Body of pancreas (tissue), 4 donors: ENCODE measurements at places on chromosomes 7 and 10. TPM values are rescaled to one million over a fixed set of nuclear protein-coding genes. Genes with fewer than 3 reads are reported as not detected.

DNA sequence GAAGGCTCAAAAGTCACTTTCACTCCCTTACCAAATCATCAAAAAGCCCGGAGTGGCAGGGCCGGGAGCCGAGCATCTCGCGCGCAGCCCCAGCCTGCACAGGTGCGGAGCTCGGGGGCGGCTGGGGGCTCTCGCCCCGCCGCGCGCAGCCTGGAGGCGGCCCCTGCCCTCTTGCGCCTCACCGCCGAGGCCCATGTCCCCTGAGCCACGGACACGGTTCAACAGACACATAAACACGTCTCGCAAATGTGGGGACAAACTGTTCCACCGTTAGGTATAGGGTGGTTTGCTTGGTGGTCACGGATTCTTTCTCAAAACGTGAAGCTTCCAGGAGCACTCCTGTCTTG is 700 bp downstream of the GSAP start:
- peaks cover 32% of the 10 kb centered on the region for H3K4me1 ChIP-seq
- no peaks in the 10 kb centered on the region for H3K27me3 ChIP-seq
- H3K4me3 ChIP-seq, result peak overlapping the region; percentile 56

DNA sequence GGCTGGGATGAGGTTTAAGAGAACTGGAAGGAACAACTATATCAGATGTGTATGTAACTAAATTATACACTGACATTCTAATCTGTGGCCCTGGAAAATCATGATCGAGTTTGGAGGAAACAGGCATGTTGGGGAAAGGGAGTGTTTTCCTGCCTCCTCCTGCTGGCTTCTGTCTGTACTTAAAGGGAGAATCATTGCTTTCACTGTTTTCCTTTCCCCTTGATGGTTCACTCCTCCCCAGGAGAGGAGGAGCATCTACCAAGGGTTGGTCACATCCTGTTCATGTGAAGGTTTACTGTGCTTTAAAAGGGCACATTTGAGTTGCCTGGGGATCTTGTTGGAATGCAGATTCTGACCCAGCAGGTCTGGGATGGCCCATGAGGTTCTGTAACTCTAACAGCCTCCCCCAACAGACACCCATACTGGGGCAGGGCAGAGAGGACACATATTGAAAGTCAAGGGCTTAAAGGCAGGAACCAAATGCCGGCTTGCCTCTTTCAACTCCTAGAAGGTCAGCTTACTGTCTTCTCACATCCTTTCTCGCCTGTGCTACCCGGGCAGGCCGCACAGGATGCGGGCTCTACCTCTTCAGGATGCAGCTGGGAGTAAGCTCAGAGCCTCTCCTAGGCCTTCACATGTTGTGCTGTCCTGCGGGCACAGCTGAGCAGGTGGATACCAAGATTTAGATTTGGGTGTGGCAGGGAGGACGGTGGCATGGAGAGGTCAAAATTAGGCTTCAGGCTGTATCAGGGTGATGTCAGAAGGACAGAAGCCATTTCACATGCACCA is 694.8 kb downstream of the KCNMA1 start:
- DNase-seq, result no peak
- no peak overlapping the region for H3K4me3 ChIP-seq
- no peaks in the 10 kb centered on the region for H3K4me1 ChIP-seq
- H3K27me3 ChIP-seq, result no peaks in the 10 kb centered on the region

GRCh38 chr10:131776496-131776895 is 124.3 kb upstream of the PPP2R2D start:
- DNase-seq, result no peak
- H3K36me3 ChIP-seq, result no peaks in the 10 kb centered on the region
- no peaks in the 10 kb centered on the region for H3K27me3 ChIP-seq
- no peak overlapping the region for H3K4me3 ChIP-seq
- no peak overlapping the region for H3K27ac ChIP-seq
- H3K4me1 ChIP-seq, result no peaks in the 10 kb centered on the region

- peak overlapping the region; percentile 87 for H3K27ac ChIP-seq
- no peaks in the 10 kb centered on the region for H3K36me3 ChIP-seq
- H3K4me1 ChIP-seq, result peaks cover 16% of the 10 kb centered on the region
- H3K4me3 ChIP-seq, result peak overlapping the region; percentile 16
Observed at GRCh38 chr10:22436526-22436892, 91.2 kb downstream of the SPAG6 start.

DNA sequence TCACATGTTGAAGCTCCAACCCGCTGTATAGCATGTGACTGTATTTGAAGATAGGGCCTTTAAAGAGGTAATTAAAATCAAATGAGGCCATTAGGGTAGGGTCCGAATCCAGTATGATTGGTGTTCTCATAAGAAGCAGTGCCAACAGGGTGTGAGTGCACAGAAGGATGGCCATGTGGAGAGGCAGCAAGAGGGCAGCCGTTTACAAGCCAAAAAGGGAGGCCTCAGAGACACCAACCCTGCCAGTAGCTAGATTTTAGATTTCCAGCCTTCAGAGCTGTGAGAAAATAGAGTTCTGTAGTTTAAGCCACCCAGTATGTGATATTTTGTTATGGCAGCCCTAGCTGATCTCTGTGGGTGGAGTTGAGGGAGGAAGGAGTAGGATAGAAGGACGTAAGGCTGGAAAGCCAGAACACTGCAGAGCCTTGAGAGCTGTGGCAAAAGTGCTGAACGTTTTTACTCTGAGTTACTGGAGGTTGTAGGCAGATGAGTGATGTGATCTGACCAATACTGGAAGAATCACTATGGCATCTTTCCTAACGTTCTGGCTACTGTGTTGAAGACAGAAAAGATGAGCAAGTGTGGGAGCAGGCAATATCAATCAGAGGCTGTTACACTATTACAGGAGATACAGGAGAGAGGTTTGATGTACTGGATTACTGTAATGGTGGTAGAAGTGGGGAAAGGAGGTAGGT is 334.9 kb downstream of the ELMO1 start:
- H3K36me3 ChIP-seq, result no peaks in the 10 kb centered on the region
- no peak overlapping the region for H3K27ac ChIP-seq
- no peaks in the 10 kb centered on the region for H3K27me3 ChIP-seq

- no peak for DNase-seq
- no peak overlapping the region for H3K4me3 ChIP-seq
- H3K27ac ChIP-seq, result no peak overlapping the region
- no peaks in the 10 kb centered on the region for H3K36me3 ChIP-seq
- no peaks in the 10 kb centered on the region for H3K27me3 ChIP-seq
- peaks cover 9% of the 10 kb centered on the region for H3K4me1 ChIP-seq
Observed at GRCh38 chr10:3199488-3199887, 26.9 kb upstream of the PITRM1 start.

GRCh38 chr10:128566361-128566968 is 440.2 kb upstream of the MKI67 start:
- H3K27me3 ChIP-seq, result no peaks in the 10 kb centered on the region
- no peak overlapping the region for H3K27ac ChIP-seq
- no peaks in the 10 kb centered on the region for H3K4me1 ChIP-seq
- no peaks in the 10 kb centered on the region for H3K36me3 ChIP-seq
- no peak overlapping the region for H3K4me3 ChIP-seq

- no peaks in the 10 kb centered on the region for H3K36me3 ChIP-seq
- no peak for DNase-seq
- no peak overlapping the region for H3K27ac ChIP-seq
- no peaks in the 10 kb centered on the region for H3K4me1 ChIP-seq
- no peak overlapping the region for H3K4me3 ChIP-seq
- no peaks in the 10 kb centered on the region for H3K27me3 ChIP-seq
Observed at GRCh38 chr10:86803156-86803555, 46.7 kb downstream of the BMPR1A start.

- DNase-seq, result no peak
- no peak overlapping the region for H3K4me3 ChIP-seq
- H3K4me1 ChIP-seq, result no peaks in the 10 kb centered on the region
- no peaks in the 10 kb centered on the region for H3K27me3 ChIP-seq
Observed at GRCh38 chr10:71534568-71535194, 138.0 kb downstream of the CDH23 start.

- peaks cover 26% of the 10 kb centered on the region for H3K4me1 ChIP-seq
- H3K27ac ChIP-seq, result peak overlapping the region; percentile 64
- H3K27me3 ChIP-seq, result peaks cover 3% of the 10 kb centered on the region
- H3K36me3 ChIP-seq, result no peaks in the 10 kb centered on the region
Observed at GRCh38 chr7:37916017-37916672, 472 bp downstream of the SFRP4 start.

DNA sequence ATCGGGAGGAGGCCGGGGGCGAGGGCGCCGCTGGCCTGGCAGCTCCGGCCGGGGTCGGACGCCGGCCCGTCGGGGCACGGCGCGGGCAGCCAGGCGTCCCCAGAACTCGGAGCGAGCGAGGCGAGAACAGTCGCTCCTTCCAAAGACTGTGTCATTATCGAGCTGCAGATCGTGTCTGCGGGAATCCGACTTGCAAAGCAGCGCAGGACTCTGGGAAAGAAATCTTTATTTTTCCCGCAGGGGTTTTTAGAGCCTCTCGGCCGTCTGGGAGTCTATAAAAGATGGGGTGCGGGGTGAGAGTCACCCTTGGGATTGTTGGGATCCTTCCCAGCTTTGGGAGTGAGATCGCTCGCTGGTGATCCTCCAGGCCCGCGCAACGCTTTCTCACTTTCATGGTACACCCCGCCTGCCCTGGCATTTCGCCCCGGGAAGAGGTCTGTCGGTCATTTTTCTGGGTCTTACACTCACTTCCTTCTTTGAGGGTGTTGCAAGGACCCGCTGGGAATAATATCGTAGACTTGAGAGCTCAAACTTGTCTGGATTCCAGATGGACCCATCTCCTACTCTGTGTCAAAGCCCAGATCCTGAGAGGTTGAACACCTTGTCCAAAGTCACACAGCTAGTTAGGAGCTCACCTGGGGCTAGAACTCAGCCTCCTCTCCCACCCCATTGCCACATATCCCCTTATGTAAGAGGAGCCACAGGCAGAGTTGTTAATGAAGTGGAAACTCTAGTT is 1.0 kb downstream of the UBTD1 start:
- no peaks in the 10 kb centered on the region for H3K36me3 ChIP-seq
- H3K4me3 ChIP-seq, result peak overlapping the region; percentile 77
- H3K27me3 ChIP-seq, result no peaks in the 10 kb centered on the region
- H3K27ac ChIP-seq, result peak overlapping the region; percentile 78
- peaks cover 38% of the 10 kb centered on the region for H3K4me1 ChIP-seq

DNA sequence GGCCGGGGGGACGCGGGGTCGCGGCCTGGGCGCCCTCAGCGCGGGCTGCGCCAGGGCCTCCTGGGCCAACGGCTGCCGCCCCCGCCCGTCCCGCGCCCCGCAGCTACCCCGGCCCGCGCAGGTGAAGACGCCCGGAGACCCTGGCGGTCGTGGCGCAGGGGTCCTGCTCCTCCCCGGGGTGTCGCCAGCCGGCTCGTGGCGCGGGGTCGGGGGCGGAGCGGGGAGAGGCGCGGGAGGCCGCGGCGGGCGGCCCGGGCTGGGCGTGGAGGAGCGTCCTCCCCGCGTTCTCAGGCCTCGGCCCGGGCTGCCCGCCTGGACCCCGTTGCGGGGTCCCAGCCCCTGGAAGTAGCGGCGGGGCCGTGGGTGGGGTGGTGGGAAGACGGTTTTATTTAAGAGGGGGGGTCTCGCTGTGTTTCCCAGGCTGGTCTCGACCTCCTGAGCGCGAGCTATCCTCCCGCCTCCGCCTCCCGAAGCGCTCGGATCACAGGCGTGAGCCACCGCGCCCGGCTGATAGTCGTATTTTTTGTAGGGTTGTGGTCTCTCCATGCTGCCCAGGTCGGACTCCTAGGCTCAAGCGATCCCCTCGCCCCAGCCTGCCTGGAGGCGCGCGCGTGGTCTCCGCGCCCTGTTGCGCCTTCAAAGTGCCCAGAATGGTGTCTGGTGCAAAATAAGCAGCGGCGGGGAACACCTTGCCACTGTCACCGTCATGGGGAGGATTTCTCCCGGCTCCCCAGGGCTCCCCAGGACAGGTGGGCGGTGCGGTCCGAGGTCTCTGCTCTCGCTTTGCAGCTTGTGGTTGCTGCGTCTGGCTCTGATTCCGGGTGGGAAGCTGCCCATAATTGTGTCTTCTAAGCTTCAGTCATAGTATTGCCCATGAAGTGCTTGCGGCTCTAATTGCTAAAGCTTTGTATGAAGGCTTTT is 15.3 kb upstream of the SUN1 start:
- H3K27ac ChIP-seq, result peak overlapping the region; percentile 80
- peak; percentile 38 for DNase-seq
- no peaks in the 10 kb centered on the region for H3K36me3 ChIP-seq
- peak overlapping the region; percentile 63 for H3K4me3 ChIP-seq

- H3K4me1 ChIP-seq, result no peaks in the 10 kb centered on the region
- no peak overlapping the region for H3K27ac ChIP-seq
- H3K36me3 ChIP-seq, result no peaks in the 10 kb centered on the region
- no peak for DNase-seq
- H3K4me3 ChIP-seq, result no peak overlapping the region
- no peaks in the 10 kb centered on the region for H3K27me3 ChIP-seq
Observed at GRCh38 chr10:12729885-12730284, 271.6 kb downstream of the CCDC3 start.

DNA sequence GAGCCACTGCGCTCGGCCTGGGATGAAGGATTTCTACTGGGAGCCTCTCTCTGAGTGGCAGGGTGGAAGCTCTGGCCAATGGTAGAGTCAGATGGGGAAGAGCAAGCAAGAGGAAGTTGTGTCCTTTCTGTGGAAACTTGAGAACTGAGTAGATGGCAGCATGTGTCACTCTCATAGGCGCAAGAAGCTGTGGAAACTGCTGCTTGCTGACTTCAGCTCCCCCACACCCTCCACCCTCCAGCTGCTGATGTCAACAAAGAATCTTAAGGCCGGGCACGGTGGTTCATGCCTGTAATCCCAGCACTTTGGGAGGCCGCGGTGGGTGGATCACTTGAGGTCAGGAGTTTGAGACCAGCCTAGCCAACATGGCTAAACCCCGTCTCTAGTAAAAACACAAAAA is 39.8 kb upstream of the SRGN start:
- H3K27me3 ChIP-seq, result no peaks in the 10 kb centered on the region
- H3K36me3 ChIP-seq, result no peaks in the 10 kb centered on the region
- no peak overlapping the region for H3K27ac ChIP-seq
- DNase-seq, result peak; percentile 77
- no peaks in the 10 kb centered on the region for H3K4me1 ChIP-seq
- no peak overlapping the region for H3K4me3 ChIP-seq

The ZNF282 gene
- total RNA-seq, result 12.7 TPM

The MOGAT3 gene
- not detected for total RNA-seq

The AKR1C2 gene
- 5.6 TPM for total RNA-seq

The C7orf57 gene
- not detected for total RNA-seq

The TMEM236 gene
- 0.52 TPM for total RNA-seq

The PNLIPRP3 gene
- not detected for total RNA-seq

The TRPV5 gene
- not detected for total RNA-seq
